ENCODE measurements at places on chromosomes 11 and 22.

- no peak for DNase-seq
Observed at GRCh38 chr22:38214302-38215056, 12.7 kb downstream of the MAFF start.

DNA sequence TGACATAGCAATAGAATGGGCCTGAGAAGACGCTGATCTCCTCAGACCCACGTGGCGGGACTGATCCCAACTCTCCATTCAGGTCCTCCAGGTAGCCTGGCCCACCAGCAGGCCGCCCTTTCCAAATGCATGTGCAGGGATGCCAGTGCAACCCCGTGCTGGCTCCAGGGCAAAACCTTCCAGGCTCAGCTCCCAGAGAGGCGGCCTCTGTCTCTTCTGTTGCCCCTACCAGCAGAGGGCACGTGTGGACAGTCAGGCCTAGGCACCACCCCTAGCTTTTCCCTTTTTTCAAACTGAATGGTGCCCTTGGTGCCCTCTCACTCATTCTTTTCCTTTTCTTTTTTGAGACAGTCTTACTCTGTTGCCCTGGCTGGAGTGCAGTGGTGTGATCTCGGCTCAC lies 121.7 kb downstream of the OSBP2 start:
- no peak for DNase-seq

- no peak for DNase-seq
Observed at GRCh38 chr11:100719809-100720221, 32.7 kb downstream of the ARHGAP42 start.

DNA sequence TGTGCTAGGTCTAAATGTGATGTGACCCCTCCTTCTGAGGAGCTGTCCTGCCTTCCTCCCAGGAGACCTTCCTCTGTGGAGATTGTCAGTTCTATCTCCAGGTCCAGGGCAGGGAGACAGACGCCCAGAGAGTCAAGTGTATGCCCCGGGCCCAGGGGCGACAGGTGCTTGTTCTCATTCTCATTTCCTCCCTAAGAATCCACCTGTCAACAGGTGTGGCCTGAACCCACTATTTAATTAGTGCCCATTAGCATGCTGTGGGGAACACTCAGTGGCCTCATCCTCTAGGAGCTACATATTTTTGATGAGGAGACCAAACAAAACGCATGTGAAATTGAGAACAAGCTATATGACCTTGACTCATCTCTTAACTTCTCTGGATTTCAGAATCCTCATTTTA lies 9.5 kb downstream of the PKNOX2 start:
- DNase-seq: no peak

GRCh38 chr11:57649826-57650738 lies at the start of gene YPEL4:
YPEL4 (minus strand) TSS chr11:57649912; CDS start chr11:57647107, 2,805 bp downstream.
- DNase-seq: no peak

- no peak for DNase-seq
Observed at GRCh38 chr11:115919341-115920091, 415.3 kb upstream of the CADM1 start.

DNA sequence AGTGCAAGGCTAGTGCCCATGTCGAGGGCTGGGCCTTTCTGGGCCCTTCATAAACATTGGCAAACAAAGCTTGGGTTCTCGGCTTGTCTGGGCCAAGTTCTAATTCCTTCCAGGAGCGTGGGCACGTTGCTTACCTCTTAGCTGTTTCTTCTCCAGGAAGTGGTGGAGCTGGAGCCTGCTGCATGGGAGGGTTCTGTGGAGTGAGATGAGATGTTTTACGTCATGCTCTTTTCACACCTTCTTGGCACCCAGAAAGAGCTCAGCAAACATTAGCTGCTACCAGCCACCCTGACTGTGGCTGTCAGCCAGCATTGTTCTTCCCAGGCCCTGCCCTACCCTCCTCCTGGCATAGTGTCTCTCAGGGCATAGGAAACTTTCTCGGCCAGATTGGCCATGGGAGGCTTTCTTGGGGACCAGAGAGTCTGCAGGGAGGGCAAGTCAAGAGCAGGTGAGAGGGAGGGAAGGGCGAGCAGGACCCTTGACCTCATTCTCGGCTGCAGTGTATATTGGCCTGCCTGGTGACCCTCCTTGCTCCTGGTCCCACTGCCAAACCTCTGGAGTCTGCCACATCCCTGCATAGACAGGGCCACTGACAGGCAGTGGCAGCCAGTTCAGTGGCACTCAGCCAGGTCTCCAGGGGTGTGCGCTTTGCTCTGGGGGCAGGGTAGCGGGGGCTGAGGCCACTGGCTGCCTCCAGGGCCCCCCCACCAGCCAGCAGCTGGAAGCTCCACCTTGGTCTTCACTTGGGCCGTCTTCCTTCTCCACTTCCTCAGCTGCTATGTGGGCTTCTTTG lies 98.8 kb downstream of the BCR start:
- DNase-seq: no peak

GRCh38 chr11:131206671-131207070 lies 163.7 kb upstream of the NTM start:
- DNase-seq: no peak

GRCh38 chr11:123742724-123743120 lies 1.3 kb upstream of the ZNF202 start:
- no peak for DNase-seq

GRCh38 chr11:100512475-100512874 lies 174.6 kb upstream of the ARHGAP42 start:
- no peak for DNase-seq

- DNase-seq: no peak
Observed at GRCh38 chr11:134830312-134830711, 418.3 kb upstream of the B3GAT1 start.

DNA sequence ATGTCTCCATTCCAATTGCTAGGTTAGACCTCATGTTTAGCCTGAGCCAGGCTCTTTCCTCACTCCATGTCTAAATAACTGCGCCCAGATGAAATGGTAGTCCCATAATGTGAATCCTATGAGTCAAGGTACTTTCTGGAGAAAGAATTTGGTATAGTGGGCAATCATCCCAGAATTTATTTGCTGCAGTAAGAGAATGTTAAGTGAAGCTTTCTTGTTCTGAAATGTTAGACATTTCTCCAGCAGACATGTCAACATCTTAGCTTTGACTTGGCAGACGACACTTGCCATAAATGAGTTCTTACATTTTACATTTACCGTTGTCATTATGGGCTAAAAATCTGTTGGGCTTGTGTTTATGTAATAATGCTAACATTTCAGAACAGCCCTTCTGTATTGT lies 165.2 kb downstream of the PGR start:
- no peak for DNase-seq

DNA sequence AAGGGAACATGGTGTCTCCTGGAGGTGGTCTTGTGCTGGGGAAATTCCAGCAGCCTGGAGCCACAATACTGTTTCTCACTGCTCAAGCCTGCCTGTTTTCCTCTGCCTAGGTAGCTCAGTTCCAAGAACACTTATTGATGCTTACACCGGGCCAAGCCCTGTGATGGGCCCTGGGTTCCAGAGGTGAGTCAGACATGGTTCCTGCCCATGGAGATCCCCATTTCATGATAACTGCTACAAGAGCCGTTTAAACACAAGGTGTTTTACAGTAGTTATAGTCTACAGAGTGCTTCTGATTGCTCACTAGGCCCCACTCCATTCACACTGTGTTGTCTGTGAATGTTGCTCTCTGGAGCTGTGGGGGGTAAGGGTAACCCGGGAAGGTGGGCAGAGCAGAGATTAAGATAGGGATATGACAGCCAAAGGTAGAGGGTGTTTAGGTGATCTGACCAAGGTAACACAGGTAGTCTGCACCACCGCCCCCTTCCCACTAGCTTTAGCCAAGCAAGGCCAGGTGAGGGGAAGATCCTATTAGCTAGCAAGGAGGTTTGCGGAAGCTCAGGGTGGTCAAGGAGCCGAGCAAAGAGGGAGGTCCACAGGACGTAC lies 696 bp upstream of the MICAL2 start:
- no peak for DNase-seq

DNA sequence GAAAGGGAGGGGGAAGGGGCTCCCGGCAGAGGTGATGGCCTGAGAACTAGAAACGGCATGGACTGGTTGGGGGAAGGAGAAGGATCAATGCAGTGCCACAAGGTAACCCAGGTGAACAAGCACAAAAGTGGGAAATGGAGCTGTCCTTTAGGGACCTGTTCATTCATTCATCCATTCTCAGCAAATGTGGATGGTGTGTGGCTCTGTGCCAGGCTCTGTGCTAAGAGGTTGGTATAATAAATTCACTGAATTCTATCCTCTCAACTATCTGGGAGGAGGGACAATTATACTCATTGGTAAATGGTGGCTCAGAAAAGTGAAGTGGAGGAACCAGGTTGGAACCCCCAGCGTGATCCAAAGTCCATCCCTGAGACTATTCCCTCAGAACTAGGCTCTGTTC lies 18.6 kb upstream of the ARAP1 start:
- DNase-seq: no peak

DNA sequence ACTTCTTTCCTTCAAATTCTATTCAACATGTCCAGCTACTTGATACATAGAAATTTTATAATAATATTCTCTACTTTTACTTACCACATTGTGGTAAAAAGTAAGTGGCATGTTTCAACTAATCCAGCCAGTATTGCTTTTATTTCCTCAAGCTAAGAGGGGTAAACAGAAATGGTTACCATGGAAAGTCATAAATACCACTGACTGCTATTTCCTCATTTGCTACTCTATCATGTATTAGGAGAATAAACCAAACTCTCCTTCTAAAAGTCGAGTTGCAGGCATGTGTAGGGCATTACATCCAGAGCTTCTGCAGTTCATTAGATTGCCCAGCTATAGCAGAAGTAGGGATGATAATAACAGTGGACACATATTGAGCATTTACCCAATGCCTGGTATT lies 208.4 kb downstream of the MAML2 start:
- no peak for DNase-seq

- DNase-seq: no peak
Observed at GRCh38 chr22:30015229-30015797, 65.0 kb upstream of the HORMAD2 start.

- DNase-seq: no peak
Observed at GRCh38 chr11:74701351-74701750, 29.9 kb downstream of the CHRDL2 start.

- DNase-seq: no peak
Observed at GRCh38 chr11:104881117-104881794, 17.0 kb downstream of the CASP12 start.

- DNase-seq: no peak
Observed at GRCh38 chr11:78331711-78332110, 85.9 kb downstream of the GAB2 start.

GRCh38 chr22:46581538-46582244 lies 38.5 kb upstream of the GRAMD4 start:
- no peak for DNase-seq

GRCh38 chr11:127506647-127507046 lies 506.1 kb upstream of the KIRREL3 start:
- DNase-seq: no peak

GRCh38 chr11:107731941-107732688 lies 20.3 kb upstream of the SLN start:
- no peak for DNase-seq
